Activated CD4-positive, alpha-beta T cell treated with anti-CD3 and anti-CD28 coated beads, Interleukin-2, Interleukin-6, amounts not matched to agents 100 ng/mL and 50 ng/mL, durations not matched to agents 16 hours and 8 hours (primary cell): ENCODE measurements at places on chromosomes 2 and 18.

DNA sequence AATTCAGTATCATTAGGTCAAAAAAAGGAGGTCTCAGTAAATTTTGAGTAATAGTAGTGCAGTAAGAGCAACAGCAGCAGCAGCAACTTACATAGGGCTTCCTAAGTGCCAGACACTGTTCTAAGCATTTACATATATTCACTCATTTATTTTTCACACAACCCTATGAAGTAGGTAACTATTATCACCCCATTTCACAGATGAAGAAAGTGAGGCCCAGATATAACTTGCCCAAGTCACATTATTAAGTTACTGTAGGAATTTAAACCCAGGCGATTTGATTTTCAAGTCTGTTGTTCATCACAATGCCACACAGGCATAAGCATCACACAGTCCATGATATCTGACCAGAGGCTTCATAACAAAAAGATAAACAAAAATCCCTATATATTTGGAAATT is 90.2 kb upstream of the DTNB start:
- DNase-seq, result no peak

GRCh38 chr2:66698091-66698490 is 263.2 kb downstream of the MEIS1 start:
- DNase-seq, result no peak

GRCh38 chr2:694906-695510 is 17.8 kb upstream of the TMEM18 start:
- no peak for DNase-seq

- DNase-seq, result no peak
Observed at GRCh38 chr18:39602131-39602530, 2036.5 kb upstream of the CELF4 start.

GRCh38 chr2:159101755-159102489 is 133.5 kb downstream of the TANC1 start:
- DNase-seq, result no peak

DNA sequence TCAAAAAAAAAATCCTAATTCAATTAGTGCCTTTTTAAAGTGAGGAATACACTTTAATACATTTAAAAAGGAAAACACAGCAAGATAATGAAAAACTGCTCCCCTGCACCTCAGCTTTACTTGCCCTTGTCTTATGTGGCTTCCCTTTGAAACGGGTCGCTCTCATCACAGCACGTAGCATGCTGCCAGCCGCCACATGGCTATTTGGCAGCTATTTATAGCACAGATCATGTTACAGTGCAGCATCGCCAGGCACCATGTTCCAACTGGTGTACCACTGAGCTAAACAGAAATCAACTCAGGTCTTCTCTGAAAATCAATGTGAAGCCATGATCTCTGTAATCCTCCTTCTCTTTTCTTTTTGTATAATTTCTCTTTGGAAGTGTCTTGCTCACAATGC is 65.1 kb downstream of the TMEM182 start:
- DNase-seq, result no peak

GRCh38 chr2:109401370-109401769 is 212.4 kb downstream of the SEPTIN10 start:
- no peak for DNase-seq

GRCh38 chr2:195308163-195308562 is 348.9 kb upstream of the SLC39A10 start:
- no peak for DNase-seq

DNA sequence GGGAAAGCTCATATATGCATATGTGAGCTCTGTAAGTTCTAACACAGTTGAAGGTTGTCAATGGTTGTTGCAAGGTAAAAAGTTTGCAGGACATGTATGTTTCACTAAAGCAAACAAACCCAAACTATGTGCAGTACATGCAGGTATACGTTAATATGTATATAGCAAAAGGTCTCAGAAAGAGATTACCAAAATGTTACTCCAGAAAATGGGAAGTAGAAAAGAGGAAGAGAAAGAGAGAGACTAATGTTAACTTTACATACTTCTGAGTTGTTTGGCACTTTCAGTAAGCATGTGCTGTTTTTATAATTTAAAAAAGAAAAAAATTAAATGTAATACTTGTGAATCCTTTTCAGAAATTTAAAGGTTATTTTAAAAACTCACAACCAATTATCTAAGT is 32.8 kb upstream of the PEX13 start:
- DNase-seq, result no peak

- DNase-seq, result no peak
Observed at GRCh38 chr2:143300536-143300935, 171.3 kb downstream of the ARHGAP15 start.

DNA sequence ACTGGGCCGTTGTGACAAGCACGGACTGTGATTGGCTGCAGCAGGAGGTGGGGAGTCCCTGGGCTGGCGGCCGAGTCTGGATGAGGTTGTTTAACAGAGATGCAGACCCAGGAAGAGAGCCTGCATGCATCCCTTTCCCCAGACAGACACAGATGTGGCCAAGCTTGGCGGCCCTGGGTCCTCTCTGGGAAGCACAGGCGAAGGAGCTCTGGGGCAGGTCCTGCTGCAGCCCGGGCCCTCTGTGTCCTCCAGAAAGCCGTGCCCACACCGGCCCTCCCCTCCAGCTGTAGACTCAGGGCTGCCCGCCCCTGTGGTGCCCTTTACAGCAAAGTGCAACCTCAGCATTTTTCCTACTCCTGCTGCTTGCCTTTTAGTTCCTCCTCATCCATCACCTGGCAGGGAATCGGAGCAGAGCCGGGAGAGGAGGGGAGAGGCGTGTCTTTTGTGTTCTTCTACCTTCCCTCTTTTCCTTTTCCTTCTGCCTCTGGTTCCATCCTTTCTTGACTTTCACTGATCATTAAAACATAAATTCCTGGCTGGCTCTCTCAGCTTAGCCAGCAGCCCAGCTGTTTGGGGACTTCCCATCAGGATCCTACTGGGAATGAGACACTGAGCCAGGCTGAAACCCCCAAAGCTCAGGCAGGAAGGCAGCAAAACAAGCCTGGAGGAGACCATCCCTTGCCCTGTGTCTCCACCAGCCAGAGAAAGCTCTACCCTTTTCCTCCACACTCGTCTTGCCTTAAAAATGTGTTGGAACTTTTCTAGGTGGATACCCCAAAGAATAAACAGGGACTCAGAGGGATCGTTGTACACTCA is 75.0 kb downstream of the CTIF start:
- DNase-seq, result no peak

DNA sequence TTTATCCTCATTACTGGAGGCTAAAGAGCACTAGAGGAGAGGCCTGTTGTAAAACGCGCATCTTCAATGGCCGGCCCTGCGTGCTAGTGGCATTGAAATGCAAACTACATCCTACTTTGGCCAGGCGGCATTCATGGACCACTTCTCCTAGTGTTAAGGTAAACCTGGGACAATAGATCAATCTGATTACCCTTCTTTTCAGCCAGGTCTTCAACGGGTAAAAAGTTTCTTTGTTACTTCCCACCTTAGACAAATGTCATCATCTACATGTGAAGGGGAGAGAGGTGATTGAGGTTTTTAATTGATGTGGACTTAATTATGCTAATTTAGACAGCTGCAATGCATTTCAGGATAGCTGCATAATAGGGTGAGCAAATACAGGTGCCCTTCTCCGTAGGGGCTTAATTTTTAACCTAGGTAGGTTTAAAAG is 628.0 kb downstream of the ZEB2 start:
- DNase-seq, result no peak

GRCh38 chr2:230636684-230637271 is 75.9 kb upstream of the CAB39 start:
- peak; percentile 12 for DNase-seq

GRCh38 chr18:1232867-1233266 is 328.2 kb downstream of the ADCYAP1 start:
- DNase-seq, result no peak

GRCh38 chr18:10530852-10531251 is 5.0 kb downstream of the NAPG start:
- DNase-seq, result peak; percentile 48

DNA sequence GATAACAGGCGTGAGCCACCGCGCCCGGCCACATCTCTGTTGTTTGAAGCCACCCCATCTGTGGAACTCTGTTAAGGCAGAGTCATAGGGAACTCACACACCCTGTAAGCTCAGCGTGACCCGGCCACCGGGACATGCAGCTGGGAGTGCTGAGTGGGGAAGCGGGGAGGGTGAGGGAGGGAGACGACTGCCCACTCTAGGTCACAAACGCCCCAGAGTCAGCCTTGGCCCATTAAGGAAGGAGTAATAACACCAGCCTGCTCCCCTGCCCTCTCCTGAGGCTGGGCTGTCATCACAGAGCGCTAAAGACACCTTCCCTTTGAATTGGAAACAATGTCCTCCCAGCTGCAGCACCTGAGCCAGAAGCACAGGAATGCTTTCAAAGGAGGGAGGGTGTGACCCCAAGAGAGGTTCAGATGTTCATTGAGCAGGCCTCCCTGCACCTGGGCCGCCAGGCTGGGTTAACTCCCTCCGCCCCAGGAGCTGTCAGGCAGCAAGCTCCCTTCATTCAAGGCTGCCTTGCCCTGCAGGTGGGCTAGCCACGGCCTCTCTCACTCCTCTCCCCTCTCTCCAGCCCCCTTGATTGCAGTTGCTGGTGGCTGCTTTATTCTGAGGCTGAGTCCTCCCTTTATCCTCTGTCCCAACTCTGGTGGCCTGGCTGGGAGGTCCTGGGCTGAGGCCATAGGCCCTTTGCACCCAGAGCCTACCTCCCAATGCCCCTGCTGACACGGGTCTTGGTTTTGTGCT is 77.2 kb upstream of the HPCAL1 start:
- DNase-seq, result no peak

DNA sequence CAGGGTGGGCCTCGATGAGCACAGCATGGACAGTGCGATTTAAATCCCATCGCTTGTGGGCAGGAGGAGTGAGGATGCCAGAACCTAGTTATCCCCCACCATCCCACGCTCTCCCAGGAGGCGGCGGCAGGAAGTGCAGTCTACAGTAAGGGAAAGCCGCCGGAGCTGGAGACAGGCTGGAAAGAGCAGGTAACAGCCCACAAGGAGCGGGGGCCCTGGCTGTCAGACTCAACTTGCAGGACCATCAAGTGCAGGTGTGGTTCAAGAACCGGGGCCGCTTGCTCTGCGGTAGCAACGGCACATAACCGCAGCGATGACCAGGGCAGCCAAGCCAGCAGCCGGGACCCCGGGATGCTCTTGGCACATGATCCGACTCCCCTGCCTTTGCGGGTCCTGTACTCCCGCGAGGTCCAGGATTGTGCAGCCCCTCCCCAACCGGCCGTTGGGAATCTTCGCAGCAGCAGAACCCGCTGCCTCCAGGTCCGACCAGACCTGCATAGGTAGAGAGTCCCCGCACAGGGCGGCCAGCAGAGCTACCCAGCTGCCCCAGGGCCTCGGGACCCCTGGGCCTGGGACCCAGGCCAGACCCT is 82.1 kb downstream of the BIN1 start:
- no peak for DNase-seq

GRCh38 chr2:55550368-55551102 is 31.0 kb downstream of the CFAP36 start:
- no peak for DNase-seq

DNA sequence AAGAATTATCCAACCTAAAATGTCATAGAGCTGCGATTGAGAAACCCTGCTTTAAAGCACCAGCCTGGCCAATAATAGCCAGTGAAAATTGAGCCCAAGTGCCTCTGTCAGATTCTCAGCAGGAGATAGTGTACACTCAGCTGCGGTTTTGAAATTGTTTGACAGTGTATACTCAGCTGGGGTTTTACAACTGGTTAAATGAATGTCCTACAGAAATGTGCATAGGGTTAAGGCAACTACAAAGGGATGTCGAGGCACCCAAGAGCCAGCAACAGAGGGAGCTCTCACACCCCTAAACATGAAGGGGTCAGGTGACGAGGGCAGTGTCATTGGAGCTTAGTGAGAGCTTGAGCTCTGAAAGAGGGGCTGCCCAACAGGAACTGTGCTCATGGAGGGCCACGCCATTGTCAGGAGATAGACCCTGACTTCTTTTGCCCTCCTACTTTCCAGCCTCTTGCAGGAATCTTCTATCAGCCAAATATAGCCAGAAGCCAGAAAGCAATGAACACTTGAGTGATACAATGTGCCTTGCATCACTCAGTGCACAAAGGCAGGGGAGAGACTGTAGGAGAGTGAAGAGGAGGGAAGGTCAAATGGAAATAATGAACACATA is 15.1 kb downstream of the ACTG2 start:
- DNase-seq, result peak; percentile 51

GRCh38 chr2:232529806-232530547 is 4.0 kb downstream of the CHRND start:
- no peak for DNase-seq

DNA sequence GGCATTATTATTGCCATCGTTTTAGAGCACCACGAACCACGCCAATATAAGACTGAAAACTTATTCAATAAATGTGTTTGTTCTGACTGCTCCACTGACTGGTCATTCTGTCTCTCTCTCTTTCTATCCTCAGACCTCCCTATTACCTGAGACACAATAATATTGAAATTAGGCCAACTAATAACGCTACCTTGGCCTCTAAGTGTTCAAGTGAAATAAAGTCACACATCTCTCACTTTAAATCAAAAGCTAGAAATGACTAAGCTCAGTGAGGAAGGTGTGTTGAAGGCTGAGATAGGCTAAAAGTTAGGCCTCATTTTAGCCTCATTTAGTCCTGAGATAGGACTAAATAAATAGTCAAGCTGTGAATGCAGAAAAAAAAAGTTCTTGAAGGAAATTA is 38.8 kb downstream of the G6PC2 start:
- DNase-seq, result peak; percentile 81

DNA sequence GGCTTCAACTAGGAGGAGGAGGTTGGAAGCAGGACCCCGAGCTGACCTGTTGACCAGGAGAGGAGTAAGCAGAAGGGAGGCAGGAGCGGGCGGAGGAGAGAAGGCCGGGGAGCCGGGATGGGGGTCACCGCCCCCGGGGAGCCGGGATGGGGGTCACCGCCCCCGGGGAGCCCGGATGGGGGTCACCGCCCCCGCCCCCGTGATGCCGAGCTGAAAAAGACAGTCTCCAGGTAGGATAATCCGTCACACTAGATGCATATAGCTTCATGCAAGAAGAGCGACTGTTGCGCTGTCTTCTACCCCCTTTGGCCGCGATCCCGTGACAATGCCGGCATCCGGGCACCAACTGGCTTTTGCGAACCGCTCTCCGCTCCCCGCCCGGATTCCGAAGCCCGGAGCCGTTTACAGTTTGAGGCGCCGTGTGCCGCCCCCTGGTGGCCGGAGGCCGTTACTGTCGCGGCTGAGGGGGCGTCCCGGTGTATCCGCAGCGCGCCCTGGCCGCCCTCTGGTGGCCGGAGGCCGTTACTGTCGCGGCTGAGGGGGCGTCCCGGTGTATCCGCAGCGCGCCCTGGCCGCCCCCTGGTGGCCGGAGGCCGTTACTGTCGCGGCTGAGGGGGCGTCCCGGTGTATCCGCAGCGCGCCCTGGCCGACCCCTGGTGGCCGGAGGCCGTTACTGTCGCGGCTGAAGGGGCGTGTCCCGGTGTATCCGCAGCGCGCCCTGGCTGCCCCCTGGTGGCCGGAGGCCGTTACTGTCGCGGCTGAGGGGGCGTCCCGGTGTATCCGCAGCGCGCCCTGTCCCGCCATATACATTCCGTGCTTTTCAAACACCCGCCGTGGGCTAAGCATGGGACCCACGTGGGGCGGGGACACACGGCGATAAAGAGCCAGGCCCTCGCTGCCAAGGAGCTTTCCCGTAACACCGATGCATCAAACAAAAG is 89.6 kb downstream of the ACTR3 start:
- peak; percentile 82 for DNase-seq

- DNase-seq, result no peak
Observed at GRCh38 chr2:219250049-219250781, 2.8 kb upstream of the TUBA4B start.
